GM18507 (cell line): ENCODE measurements at places on chromosomes 16 and 17.

- DNase-seq = no peak
Measured at GRCh38 chr17:50167371-50167770, 1.6 kb downstream of the SGCA start.

GRCh38 chr17:61223725-61224124, 175.9 kb upstream of the TBX2 start:
- DNase-seq = no peak

- no peak for DNase-seq
Measured at GRCh38 chr17:70476368-70476767, 307.0 kb downstream of the KCNJ2 start.

DNA sequence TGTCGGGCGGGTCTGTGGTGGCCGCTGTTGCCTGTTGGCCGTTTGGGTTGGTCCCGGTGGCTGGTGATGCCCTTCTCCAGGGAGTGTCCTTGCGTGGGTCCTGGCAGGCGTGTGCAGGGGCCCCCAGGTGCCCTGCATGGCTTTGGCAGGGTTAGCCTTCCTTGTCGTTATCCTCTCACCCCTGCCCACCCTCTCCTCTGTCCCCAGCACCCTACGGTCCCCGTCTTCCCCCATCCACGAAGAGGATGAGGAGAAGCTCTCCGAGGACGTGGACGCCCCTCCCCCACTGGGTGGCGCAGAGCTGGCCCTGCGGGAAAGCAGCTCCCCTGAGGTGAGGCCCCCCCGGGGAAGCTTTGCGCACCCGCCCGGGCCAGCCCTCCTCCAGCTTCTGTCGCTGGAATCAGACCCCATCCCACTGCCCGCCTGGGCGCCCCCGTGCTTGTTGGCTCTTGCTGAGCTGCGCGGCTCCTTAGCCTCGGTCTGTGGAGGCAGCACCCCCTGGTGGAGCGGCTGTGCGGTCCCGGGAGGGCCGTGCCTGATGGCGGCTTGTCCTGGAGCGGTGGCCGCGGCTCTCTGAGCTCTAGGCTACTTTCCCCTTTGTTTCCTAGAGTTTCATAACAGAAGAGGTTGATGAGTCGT, 10.6 kb upstream of the NUDT16L1 start:
- DNase-seq = no peak

DNA sequence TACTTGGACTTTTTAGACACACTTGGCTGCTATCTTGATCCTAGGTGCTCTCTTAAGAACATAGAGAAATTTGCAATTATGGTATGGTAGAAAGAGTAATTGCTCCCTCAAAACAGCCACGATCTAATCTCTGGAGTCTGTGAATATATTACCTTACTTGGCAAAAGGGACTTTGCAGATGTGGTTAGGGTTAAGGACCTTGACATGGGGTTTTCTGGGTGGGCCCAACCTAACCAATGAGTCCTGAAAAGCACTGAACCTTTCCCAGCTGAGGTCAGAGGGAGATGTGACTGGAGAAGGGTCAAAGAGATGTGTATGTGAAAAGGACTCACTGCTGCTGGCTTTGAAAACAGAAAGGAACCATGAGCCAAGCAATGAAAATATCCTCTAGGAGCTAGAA, 26.7 kb upstream of the MED13 start:
- no peak for DNase-seq

GRCh38 chr17:58531661-58532554, 17.5 kb upstream of the MTMR4 start:
- no peak for DNase-seq

DNA sequence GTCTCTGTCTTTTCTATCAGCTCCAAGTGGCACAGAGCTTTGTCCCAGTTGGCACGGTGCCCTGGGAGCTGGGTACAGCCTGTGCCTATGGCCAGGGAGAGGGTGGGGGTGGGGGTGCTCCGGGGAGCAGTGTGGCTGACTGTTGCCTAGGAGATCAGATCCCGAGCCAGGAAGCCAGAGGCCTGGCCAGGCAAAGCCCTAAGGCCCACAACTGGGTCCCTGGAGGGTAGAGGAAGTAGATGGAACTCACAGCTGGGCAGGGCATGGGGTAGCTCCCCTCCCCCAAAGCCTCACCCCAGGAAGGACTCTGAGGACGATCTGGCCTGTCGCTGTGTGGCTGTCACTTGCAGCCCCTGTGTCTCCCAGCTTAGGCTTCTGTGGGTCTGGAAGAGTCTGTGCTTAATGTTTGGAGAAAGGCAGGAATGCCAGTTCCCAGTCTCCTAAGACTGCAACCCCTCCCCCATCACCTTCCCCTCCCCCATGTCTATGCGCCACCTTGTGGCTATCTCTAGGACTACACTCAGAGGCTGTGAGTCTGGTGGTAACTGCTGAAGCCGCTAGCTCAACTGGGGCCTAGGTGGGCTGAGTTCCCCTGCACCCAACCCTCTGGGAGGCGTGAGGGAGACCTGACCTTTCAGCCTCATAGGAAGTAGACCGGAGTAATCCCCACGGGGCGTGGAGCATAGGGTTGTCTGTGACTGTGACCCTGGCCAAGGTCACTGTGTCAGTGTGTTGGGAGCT, 12.6 kb downstream of the THRA start:
- no peak for DNase-seq

DNA sequence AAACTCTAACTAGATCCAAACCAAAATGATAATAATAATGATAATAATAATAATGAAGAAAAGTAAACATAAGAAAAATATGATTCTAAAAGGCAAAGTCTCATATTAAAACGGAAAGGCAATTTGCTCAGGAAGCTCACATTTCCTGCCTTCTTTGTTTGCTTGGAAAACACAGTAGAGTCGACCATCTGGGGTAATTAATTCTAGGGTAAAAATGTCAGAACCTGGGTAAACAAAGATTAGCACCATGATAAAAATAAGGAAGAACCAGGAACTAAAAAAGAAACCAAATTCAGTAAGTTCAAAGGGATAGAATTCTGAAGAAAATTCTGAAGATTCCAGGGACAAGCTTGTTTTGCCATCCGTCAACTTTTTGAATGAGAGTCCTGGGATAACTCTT, 16.2 kb downstream of the KRABD2 start:
- no peak for DNase-seq

DNA sequence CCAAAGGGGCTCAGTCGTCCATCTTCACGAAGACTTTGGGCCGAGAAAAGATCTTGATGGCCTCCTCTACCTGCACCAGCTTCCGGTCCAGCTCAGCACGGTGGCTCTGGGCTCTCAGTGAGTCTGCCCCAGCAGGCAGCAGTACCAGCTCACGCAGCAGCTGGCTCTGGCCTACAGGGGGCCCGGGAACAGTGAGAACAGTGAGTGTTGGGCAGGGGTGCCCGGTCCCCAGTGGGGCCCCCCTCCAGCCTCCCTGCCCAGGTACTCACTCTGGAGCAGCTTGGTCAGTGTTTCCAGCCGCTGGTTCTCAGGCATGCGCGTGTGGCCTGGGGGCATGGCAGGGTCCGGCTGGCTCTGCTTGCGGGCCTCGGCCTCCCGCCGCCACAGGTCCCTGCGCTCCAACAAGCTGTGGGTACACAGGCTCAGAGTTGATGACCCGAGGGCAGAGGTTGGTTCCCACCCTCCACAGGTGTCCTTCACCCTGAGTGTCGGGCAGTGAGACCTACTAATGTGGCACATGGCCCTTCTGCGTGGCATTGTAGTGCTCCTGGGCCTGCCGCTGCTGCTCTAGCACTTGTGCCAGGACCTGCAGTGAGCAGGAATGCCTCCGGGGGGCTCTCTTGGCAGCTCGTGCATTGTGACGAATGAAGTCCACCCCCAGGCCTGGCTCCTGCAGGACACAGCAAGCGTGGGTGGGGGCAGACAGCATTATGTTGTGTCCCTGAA, 2.6 kb downstream of the PARD6A start:
- no peak for DNase-seq

DNA sequence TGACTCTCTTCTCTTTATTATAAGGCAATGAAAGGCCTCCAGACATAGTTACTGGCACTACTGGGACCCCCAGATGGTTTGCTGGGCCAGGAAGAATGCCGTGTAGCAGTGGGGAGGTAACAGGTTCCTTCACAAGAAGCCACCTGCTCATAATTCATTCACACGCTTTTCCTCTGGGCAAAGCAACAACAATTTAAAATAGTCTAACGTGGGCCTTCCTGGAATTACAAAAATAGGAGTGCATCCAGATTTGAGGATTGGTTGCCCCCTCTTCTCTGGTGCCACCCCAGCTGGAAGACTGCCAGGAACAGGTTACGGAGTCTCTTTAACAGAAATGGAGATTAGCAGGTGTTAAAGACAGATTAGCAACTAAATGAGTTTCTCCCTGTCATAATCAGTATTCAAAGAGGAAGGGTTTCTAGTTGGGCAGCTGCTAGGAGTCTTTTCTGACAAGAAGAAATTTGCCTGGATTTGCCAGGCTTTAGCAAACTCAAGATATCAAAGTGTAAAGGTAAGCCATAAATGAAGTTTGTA, 409.6 kb downstream of the NPIPA8 start:
- DNase-seq = no peak

- DNase-seq = no peak
Measured at GRCh38 chr17:29126268-29126930, 53.8 kb downstream of the MYO18A start.

GRCh38 chr17:76843703-76844484, 24.3 kb upstream of the MGAT5B start:
- DNase-seq = no peak

DNA sequence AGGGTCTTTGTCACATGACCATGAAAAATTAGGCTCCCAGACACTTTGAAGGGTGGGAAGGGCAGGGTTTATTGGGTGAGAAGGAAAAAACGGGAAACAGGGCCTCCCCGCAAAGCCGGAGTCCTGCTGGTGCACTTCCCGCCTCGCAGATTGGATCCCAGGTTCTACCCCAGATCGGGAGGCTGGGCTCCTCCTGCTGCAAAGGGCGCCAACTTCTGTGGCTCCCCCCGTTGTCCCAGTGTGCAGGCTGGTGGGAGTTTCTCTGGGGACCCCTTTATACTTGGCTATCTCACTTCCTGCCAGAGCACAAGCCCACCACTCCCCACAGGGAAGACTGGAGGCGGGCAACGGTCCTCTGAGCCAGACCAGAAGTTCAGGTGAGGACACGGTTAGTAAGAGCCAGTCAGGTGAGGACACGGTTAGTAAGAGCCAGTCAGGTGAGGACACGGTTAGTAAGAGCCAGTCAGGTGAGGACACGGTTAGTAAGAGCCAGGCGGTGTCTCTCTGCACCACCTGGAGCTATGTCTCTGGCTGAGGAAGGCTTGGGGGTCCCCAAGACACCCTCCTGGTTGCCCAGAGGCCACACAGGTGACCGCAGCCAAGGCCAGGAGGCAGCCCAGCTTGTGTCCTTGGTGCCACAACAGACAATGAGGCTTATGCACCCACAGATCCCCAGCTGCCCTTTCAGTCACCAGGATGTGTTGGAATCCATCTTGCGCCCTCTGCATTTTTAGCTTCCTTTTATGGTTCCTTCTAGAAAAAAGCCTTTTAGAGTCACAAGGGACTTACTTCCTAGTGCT, 48.1 kb upstream of the CHMP6 start:
- DNase-seq = no peak
